Caki2 (cell line): ENCODE measurements at places on chromosomes 1 and 21. TPM values are rescaled to one million over a fixed set of nuclear protein-coding genes. Genes with fewer than 3 reads are reported as not detected.

DNA sequence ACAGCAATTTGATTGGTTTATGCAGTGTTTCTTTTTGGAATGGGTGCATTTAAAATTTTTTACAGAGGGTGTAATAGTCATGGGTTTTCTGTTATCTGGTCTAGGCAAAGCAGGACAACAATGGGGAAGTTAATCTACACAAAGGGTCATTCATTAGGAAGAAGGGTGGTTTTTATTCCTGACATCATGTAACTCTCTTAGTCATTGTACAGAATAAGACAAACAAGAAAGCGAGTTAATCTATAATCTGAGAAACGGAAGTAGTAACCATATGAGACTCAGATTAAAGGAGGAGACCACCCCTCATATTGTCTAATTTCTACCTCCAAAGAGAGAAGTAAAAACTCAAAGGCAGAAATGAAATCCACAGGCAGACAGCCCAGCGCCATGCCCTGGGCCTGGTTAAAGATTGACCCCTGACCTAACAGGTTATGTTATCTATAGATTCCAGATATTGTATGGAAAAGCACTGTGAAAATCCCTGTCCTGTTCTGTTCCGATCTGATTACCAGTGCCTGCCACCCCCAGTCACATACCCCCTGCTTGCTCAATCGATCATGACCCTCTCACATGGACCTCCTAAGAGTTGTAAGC, 10.5 kb upstream of the IFI6 start:
- peak; percentile 37 for DNase-seq

Gene GPX7
- total RNA-seq: not detected in 2 replicates

Gene GPR3
- 1.7 TPM in 1 of 2 replicates, not detected in the other for total RNA-seq

Gene USH2A
- not detected in 2 replicates for total RNA-seq

GRCh38 chr1:83802460-83803152, 196.3 kb downstream of the TTLL7 start:
- no peak for DNase-seq

GRCh38 chr1:184693011-184693410, 61.6 kb downstream of the EDEM3 start:
- peak; percentile 9 for DNase-seq

GRCh38 chr1:81542196-81542595, 258.5 kb upstream of the ADGRL2 start:
- no peak for DNase-seq

DNA sequence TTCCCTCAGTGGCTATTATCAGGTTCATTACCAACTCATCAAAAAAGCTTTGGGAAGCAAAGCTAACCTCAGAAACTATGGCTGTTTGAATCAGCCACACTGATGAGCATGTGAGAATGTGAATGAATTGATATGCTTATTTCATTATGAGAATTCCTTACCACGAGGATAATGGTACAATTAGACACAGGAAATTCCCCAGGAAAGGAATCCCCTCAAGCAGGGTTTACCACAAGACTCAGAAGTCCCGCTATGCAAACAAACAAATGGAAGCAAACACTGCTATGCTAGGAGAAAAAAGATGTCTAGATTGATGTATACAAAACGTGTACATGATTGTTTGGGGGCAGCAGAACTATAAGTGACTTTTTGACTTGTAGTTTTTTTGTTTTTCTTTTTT, 205.0 kb downstream of the HMCN1 start:
- no peak for DNase-seq

GRCh38 chr1:69919922-69920273, 285.5 kb downstream of the LRRC40 start:
- DNase-seq: no peak

Gene FOXE3
- total RNA-seq: not detected in 2 replicates

Gene HSPG2
- total RNA-seq: 80.2 and 93.0 TPM in 2 replicates

DNA sequence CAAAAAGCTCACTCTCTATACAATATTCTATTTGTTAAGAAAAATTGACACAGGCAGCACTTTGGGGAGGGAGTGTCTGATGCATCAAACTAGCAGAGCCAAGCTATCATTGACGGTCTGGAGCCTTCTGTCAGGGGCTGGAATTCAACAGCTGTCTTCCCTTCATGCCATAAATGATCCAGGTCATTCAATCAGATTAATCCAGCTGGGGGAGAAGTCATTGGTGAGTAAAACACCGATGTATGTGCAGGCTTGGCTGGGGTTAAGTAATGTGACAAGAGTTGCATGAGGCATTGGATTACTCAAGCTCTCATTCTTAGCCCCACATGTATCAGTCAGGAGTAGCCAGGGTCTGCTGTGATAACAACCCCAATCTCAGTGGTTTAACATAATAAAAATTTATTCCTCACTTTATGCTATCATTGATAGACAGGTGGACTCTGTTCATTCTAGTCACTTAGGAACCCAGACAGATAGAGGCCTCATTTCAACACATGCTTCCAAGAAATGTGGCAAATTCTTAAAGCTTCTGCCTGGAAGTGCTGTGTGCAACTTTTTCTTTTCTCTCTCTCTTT, 118.1 kb upstream of the GADD45A start:
- no peak for DNase-seq

Gene LRRC8B
- total RNA-seq: 2.3 and 15.9 TPM in 2 replicates

GRCh38 chr1:162530307-162530987, 31.1 kb upstream of the UAP1 start:
- DNase-seq: no peak

GRCh38 chr1:216830424-216831210, 107.4 kb upstream of the ESRRG start:
- no peak for DNase-seq

Gene CHI3L1
- total RNA-seq: not detected in 2 replicates

Gene FAM110D
- 0.14 TPM in 1 of 2 replicates, not detected in the other for total RNA-seq

Gene KRTAP19-2
- not detected in 2 replicates for total RNA-seq

Gene RGS18
- not detected in 2 replicates for total RNA-seq

- no peak for DNase-seq
These were observed 35.3 kb downstream of the FCRL5 start for GRCh38 chr1:157517016-157517415.
